ENCODE measurements at places on chromosomes 13 and 19.

DNA sequence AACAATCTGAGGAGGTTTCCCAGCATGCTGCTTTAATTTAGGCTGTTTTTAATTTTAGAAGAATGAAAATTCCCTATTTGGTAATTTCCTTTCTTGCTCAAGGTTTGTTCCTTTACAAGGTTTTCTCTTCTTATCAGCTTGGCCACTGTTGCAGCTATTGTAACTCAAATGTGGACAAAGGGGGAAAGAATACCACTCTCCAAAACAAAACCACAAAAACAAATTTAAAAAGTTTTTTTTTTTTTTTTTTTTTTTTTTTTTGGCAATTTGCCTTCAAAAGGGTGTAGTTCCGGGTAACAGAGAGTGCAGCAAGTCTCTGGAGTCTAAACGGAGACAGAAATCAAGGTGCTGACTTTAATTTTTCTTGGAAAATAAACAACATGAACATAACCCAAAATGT is 306.4 kb upstream of the ARGLU1 start:
- DNase-seq: no peak

- DNase-seq: no peak
Observed at GRCh38 chr13:21590231-21590630, 13.7 kb downstream of the MICU2 start.

DNA sequence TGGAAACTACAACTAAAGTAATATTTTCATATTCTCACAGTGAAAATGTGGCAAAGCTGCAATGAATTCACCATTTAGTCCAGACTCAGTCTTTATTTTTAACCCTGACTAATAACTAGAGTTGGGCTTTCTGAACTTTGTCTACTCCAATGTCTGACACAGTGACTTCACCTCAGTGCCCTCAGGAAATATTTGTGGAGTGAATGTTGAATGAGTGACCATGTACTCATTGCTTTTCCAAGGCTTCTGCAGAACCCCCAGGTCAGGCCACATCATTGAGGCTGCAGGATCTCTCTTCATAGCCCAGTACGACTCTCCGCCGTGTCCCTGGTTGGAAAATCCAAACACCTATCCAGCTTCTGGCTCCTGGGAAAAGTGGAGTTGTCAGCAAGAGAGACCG is 1.8 kb downstream of the ZNF175 start:
- DNase-seq: no peak

- peak; percentile 50 for DNase-seq
Observed at GRCh38 chr19:42316223-42317211, 3.4 kb downstream of the TMEM145 start.

DNA sequence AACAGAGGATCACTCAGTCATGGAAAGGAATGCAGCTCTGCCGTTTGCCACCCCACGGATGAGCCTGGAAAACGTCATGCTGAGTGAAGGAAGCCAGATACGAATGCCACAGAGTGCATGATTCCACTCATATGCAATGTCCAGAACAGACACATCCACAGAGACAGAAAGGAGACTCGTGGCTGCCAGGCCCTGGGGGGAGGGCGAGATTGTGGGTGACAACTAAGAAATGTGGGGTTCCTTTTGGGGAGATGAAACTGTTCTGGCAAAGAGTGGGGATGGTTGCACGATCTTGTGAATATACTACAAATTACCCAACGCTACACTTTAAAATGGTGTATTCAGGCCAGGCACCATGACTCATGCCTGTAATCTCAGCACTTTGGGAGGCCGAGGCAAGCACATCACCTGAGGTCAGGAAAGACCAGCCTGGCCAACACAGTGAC is 27.2 kb upstream of the NAPA start:
- no peak for DNase-seq

All from suppressor macrophage (primary cell).